GM06990 (cell line): ENCODE measurements at places on chromosomes 7 and 10.
A peak's percentile ranks its signal among the peaks of the same experiment; 100 is the strongest.

- DNase-seq, result no peak
Measured at GRCh38 chr7:56287429-56288138, 171.4 kb upstream of the NUPR2 start.

DNA sequence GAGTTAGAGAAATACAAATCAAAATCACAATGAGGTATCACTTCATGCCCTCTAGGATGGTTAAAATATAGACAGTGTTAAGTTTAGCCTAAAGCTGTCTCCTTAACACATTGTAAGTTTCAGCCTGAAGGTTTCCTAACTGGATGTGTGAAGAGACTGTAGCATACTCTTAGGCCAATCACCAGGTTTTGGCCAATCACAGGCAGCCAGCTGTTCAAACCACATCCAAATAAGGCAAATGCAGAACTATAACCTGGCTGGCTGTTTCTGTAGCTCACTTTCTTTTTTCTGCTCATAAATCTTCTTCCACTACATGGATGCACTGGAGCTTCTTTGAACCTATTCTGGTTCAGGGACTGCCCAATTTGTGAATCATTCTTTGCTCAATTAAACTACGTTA lies 19.7 kb downstream of the ESYT2 start:
- no peak for DNase-seq

DNA sequence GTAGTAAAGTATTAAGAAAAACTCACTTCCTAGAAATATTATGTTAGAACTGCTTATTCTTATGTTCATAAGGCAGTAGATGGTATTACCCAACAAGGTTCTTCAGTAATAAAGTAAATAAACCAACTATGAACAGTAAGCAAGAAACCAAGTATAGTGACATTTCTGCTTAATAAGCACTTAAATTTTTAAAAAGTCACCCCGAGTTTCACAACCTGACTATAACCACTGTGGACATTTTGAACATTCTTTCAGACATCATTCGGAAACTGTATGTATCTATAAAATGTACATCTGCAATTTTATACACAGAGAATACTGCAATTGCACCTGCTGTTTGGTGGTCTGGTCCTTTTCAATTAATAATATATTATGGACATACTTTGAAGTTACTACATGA lies 1073.6 kb downstream of the XPNPEP1 start:
- no peak for DNase-seq

DNA sequence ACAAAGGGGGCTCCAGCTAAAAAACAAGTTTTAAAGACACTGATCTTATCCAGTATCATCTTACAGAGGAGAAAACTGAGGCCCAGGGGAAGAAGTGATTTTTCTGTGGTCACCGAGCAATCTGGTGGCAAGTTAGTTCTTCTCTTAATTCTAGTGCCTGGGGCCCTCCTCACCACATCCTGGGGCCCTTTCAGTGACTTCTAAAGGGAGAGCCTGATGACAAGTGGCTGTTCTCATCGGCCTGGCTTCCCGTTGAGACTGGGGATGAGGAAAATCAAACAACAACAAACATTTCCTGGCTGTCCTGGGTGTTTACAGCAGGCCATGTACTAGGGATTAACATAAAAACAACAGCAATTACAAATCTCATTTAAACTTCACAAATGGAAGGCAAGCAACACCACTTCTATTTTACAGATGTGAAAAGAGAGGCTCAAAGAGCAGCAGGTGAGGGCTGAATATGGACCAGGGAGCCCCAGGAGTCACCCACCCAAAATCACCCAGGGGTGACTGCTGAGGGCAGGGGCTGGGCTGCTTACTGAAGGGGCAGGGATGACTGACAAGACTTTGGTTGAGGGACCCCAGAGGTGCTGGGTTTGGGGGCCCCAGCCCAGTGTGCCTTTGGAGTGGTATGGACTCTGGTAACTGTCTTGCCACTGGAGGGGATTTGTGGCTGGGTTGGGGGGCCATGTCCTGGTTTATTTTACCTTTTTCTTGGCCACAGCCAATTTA lies 24.7 kb upstream of the MTPAP start:
- DNase-seq, result no peak

DNA sequence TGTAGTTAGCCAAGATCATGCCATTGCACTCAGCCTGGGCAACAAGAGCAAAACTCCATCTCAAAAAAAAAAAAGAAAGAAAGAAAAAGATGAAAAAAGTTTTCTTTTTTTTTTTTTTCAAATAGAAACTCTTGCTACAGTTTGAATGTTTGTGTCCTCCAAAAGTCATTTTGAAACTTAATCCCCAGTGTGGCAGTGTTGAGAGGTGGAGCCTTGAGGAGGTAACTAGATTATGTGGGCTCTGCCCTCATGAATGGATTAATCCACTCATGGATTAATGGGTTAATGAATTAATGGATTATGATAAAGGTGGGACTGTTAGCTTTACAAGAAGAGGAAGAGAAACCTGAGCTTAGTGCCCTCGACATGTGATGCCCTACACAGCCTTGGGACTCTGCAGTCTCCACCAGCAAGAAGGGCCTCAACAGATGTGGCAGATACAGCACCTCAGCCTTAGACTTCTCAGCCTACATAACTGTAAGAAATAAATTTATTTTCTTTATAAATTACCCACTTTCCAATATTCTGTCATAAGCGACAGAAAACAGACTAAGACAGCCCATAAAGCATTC lies 25.1 kb downstream of the CPEB3 start:
- DNase-seq, result no peak

GRCh38 chr7:158650821-158651225 lies 53.8 kb downstream of the NCAPG2 start:
- DNase-seq, result no peak

GRCh38 chr10:13873196-13873595 lies 286.4 kb downstream of the PRPF18 start:
- DNase-seq, result no peak

DNA sequence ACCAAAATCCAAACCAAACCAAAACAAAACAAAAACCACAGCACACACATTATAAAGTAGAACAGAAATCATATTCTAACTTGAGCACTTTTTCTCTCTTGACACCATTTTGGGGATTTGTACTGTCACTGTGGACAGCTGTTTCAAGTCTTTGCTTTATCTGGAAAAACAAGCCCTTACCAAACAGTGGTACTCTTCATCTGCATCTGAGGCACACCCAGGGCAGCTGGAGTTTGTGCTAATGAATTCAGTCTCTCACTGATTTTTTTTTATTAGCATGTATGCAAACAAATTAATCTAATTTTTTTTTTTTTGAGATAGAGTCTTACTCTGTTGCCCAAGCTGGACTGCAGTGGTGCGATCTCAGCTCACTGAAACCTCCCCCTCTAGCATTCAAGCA lies 171.4 kb downstream of the RAPGEF5 start:
- DNase-seq, result no peak

GRCh38 chr7:156764016-156764669 lies 123.6 kb downstream of the RNF32 start:
- no peak for DNase-seq

GRCh38 chr10:126302476-126302756 lies 85.9 kb downstream of the ADAM12 start:
- DNase-seq, result no peak

DNA sequence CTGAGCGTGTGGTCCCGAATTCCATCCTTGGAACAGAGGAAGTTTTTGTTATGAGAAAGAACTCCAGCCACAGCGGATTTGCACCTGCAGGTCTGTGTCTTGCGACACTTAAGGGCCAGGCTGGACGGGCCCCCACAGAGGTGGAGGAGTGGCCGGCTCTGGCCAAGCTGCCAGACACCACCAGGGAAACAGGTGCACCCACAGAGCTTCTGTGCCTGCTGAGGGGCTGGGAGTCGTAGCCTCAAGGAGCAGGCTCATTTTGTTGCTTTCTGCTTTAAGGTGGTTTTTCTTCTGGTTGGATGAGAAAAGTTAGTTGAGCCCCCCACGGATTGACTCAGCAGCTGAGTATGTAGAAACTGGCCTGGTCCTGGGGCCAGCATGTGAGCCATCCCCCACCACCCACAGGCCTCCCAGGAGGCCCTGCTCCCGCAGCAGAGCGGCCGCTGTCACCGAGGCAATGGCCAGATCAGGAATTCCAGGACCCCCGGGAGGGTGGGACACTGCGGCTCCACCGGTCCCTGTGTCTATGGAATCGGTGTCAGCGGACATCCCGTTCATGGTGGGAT lies 41.9 kb downstream of the NKX6-2 start:
- no peak for DNase-seq

DNA sequence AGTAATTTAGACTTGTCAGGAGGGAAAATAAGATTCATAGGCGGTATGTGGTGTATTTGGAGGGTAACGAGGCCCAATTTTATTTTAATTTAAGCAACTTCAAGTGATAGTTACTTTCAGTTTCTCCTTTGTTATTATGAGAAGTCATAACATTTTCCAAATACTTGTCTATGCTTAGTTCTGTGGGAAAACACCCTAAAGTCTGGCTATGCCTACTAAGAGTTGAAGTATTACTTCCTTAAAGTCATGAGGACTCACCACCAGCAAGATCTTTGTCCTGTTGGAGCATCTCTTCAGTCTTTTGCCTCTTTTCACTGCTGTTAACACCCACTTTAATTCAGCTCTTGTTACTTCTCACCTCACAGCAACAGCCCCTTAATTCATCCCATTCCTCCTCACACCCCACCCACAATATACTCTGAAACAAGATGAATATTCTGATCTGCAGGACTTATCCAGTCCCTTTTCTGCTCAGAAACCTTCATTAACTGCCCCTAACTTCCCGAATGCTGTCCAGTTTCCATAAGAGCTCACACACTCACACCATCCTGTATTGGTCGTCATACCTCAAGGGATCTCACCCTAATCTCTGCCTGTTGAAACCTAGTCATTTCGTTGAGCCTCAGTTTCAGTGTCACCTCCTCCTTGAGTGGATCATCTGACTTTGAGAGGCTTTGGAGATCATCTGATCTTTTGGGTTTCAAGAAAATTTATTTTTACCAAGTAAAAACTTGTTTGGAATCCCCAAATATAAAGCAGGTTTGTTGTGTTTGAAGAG lies 61.3 kb downstream of the DNAH11 start:
- peak; percentile 9 for DNase-seq

GRCh38 chr10:70758757-70759514 lies 26.2 kb downstream of the TBATA start:
- no peak for DNase-seq

GRCh38 chr10:118662228-118663035 lies 67.0 kb upstream of the PRLHR start:
- DNase-seq, result no peak

DNA sequence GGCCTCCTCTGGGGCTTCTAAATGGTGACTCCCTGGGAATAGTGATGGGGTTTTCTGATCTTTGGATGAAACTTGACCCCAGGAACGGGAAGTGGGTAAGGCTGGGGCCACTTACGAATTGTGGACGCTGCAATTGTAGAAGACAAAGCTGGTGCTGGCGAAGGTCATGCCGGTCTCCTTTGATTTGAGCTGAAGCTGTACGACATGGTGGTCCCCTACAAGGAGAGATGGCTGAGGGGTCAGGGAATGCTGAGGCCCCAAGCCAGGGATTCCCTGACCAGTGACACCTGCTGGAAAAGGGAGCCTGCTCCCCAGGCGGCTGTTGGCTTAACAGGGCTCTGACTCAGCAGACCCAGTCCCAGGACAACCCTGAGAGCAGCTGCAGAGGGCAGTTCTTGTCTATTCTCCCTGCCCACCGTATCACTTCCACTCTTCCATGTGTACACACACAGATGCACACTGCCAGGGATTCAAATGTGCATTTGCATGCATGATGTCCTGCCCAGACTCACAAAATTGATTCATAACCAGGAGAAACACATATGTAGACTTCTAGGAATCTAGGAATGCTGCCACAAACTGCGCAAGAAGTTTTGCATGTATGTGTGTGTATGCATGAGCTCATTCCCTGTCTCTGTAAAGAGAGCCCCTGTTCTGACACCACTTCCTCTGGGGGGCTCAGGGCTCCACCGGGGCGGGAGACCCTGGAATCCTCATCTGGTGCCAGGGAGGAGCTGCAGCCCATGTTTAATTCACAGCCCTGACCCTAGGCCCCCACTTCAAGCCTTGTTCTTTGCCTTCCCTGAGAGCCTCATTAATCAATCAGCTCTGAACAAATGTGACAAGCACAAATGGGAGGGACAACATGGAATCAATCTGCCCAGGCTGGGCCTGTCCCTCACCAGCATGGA lies 350.0 kb downstream of the PLXNA4 start:
- no peak for DNase-seq

DNA sequence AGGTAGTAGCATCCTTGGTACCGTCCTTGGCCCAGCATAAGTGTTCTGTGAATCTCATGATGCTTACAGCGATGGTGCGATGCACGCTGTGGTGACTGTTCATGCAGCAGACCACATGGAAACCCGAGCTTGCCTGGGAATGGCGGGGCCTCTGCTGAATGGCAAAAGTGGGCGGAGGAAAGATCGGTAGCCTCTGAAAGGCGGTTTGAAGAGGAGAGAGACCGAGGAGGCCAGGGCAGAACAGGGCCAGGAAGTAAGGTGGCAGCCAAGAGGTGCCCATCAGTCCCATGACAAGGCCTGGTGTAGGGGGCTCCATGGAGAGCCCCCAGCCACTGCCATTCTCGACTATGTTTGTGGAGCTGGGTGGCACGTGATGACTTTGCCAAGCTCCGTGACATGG lies 33.2 kb upstream of the CNPY1 start:
- no peak for DNase-seq

GRCh38 chr10:97129666-97130065 lies 56.1 kb downstream of the SLIT1 start:
- no peak for DNase-seq

DNA sequence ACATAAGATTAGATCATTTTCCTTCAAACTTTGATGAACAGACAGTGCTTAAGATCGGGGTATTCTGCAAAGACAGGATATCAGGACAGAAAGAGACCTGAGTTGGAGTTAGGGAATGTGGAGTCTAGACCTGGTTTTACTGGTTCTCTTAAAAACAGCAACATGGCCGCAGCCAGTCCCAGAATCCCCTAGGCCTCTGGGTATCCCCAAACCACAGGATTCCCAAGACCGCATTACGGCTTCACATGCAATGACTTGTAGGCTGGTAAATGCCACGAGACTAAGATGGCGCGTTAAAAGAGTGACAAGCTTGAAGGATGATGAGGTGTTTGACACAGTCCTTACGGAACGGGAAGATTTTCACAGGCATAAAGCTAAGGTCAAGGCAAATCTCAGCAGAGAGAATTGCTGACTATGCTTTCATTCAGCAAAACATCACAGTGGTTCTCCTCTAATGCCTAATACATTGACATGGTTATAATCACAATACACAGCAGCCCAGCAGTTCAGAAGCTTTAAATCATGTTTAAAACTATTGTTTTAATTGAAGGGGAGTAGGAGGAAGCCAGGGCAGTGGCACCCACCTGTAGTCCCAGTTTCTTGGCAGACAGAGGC lies 32.9 kb downstream of the MPP7 start:
- no peak for DNase-seq

DNA sequence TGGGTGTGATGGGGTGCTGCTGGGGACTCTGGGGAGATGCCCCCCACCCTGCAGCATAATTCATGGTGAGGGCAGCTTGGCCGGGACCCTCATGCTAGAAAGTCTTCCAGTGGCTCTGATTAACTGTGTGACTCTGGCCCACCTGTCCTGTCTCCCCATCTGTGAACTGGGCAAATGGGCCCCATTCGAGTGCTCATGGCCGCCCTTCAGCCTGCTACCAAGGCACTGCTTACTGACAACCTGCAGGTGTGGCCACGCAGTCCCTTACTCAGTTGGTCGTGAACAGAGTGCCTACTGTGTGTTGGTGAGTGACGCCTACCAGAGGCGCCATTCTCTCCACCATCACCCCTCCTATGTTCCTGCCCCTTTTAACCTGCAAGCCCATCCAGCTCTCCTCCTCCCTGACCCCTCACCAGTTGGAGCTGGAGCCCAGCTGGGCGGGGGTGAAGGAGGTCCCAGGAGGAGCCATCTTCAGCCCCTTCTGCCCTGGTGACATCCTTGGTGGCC lies 109.4 kb downstream of the ZMIZ1 start:
- DNase-seq, result no peak
